NCI-H446 treated with DMSO at 0.1 percent for 48 hours (cell line): ENCODE measurements at places on chromosomes 5 and 9.

DNA sequence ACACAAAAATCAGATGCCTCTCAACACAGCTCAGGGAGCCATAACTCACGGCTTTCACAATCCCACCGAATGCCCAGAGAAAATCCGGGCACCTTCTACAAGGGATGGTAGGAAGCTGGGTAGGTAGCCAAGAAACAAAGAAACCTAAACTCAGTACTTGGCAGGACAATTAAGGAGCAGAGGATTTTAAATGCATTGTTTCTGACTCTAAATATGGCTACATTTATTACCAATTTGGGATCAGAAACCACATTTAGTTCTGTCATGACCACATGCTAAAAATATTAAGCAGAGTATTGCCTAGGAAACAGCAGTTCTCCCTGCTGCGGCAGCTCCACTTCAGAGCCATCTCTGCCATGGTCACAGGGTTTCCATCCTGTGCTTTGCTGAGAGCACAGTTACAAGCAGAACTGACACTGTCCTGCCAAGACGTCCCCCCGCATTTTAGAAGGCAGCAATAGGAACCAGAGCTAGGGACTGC is 57.5 kb downstream of the SIL1 start:
- DNase-seq: no peak

DNA sequence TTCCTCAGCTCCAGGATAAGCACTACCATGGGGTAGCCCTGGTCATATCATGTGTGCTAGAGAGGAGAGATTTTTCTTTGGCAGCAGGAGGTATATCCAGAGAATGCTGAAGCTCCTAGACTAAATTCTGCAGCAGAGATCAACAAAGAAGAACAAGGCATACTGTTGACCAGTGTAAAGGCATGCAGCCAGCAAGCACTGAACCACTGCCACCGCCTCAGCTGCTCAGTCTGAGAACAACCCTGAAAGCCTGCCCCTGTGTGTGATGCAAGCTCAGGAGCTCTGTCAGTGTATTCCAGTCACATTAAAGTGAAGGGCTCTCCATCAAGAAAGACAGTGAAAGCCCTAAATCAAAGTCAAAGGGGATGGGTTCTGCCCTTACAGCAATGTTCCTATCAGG is 439.5 kb upstream of the CD180 start:
- no peak for DNase-seq

GRCh38 chr9:31715250-31715649 is 669.2 kb upstream of the ACO1 start:
- DNase-seq: no peak

DNA sequence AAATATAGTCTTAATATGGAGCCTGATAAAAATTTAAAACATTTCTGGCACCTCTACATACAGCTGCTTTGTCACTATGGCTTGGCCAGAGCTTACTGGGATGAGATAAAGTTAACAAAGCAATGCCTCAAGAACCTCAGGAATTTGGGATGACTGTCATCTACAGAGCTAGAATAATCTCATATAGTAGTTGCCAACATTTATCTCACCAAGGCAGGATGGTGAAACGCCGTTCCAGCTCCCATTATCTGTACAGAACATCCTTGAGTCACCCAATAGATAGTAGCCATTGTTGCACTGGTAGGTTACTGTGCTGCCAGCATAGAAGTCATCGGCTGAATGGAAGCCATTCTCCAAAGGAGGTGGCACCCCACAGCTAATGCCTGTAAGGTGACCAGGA is 94.6 kb upstream of the TXNDC8 start:
- no peak for DNase-seq

DNA sequence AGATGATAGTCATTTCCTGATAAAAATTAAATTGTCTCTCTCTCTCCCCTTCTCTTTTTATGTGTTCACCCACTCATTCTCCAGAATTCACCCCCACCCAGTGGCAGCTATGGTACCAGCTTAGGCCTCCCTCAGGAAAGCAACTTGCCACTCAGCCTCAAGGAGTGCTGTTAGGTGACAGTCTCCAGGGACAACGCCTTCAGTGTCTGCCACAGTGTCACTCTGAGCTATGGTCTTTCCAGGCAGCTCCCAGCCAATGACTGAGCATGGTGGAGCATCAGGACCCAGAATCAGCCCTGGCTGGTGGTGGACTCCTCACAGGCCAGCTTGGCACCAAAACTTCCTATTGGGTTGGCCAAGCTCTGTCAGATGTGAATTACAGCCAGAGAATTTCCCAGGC is 140.9 kb upstream of the PIK3R1 start:
- no peak for DNase-seq

DNA sequence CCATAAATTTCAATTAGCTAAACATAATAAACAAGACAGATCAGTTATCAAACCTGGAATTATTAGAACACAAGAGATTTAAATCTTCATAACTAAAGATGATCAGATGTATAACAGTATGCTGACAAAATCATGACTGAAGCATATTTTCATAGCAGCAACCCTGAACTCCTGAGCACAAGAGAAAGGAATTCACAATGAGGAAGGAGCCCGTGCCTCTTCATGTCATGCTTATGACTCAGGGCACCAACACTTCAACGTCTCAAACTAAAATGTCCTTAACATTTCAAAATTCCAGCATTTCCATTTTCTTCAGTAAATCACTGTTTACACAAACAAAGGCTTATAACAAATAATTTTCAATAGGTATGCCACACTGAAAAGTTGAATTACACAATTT is 6.7 kb downstream of the AP3B1 start:
- no peak for DNase-seq

DNA sequence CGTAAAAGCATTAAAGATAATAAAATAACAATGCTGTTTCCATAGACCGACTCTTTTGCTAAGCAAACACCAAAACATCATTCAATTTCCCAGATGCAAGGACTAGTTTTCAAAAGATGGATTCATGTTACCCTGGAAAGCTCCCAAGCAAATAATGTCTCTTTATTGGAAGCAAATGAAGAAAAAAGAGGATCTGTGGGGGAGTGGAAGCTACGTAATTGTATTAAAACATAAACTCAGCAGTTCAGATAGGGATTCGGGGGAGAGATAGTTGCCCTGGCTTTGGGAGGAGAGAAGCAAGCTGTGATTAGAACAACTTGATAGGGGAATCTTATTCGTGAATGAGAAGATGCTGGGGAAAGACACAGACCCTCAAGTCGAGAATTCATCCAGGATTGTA is 491.0 kb upstream of the CLINT1 start:
- no peak for DNase-seq

DNA sequence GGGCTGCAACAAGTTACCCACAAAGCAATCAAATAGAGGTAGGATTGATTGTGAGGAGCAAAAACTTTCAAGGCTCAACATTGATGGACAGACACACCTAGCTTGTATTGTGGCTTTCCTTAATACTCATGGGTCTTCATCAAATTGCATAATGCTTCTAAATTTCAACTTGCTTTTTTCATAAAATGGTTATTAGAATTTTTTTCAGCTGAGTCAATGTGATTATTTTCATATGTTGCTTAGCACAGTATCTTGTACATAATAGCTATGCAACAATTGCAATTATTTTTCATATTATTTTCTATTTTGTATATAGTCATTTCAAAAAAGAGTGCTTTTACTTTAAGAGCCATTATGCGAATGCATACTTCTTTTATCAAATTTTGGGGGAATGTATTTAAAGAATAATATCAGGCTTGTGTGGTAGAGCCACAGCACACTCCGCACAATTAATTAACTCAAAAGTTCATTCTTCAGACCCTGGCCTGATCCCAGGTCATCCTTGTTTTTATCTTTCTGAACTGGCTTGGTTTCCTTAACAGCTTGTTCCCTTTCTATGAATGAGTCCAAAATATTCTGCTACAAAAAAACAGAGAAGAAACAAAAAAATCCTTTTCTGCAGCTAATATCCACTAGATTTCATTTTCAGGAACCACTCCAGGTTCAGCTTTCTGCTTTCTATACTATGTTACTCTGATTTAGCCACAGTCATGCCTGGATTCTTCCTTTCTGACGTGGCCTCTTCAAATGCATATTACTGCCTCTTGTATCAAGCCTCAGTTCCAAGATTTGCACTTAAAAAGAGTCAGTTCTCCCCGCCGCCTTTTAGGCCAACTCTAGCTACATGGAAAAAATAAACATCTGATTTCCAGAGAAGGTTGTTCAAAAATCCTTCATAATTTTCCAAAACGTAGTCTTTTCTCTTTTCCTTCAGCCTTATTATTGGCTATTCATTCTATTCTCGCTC is 45.3 kb upstream of the CDH9 start:
- DNase-seq: peak; percentile 20

DNA sequence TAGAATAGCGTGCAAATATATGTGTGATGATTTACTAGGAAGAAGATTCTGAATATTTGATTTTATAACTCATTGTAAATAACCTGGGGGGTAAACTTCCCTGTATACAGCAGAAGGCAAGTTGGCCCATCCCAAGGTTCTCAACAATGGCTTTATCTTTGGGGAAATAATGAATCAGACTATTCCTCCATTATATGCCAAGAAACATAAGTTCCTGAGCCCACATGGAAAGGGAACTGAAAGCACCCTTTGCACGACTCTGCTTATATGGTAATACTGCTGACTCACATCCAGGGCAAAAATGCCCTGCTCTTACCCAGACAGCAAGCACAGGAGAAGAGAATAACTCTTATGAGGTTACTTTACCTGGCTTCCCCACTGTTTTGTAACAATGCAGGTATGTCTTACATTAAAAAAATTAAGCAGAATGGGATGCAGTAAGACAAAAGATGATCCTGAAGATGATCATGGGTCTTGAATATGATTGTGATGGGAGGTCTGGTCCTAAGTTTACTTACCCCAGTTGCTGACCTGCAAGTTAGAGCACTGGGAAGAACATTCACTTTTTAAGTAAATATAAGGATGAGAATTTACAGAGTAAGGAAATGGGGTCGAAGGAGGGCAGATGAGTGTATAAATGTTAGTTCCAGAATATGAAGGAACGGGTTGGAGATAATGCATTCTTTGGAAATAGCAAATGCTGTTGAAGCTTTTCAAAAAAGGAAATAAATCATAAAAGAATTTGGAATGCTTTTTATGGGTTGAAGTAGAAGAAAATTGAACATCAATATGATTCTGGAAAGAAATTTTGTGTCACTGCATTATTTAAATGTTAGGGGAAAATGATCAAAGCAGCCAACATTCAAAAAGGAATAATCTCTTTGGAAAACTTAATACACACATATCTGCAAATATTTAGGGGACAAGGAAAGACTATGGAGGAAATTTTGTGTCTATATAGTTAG is 428.4 kb upstream of the MPDZ start:
- no peak for DNase-seq

DNA sequence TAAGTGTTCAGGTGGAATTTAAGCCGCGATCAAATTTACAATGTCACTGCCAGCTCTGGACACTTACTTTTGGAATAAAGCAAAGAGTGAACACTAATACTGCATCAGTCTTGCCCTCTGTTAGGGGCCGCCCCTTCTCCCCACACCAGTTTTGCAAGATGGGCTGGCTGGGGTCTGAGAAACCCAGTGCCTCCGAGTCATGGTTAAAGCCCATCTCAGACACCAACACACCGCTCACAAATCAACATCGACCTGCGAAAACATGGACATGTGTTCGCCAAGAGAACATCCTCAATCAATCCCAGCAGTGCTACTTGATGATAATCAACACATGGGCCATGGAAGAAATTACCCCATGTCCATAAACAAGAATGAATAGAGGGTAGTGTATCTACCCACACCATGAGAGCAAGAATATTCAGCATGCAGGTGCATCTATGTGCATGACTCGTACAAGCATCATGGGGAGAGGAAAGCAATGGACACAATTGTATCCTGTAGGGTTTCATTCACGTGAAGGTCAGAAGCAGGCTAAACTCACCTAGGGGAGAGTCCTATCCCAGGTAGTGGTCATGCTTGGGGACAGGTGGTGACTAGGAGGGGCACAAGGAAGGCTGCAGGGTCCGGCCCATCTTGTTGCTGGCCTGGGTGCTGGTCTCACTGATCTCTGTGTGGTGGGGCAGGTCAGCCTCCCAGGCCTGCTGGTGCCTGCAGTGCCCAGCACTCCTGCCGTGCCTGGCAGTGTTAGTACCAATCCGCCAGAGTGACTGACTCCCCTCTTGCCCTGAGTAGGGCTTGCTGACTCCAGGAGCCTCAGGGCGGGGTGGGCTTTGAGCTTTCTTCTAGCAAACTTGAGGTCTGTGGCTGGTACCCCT is 5.0 kb downstream of the S1PR3 start:
- DNase-seq: no peak

- no peak for DNase-seq
Measured at GRCh38 chr5:169652057-169652456, 15.0 kb downstream of the DOCK2 start.

- no peak for DNase-seq
Measured at GRCh38 chr9:101398930-101399642, 435 bp downstream of the ZNF189 start.

GRCh38 chr5:109573766-109574165 is 116.0 kb upstream of the MAN2A1 start:
- no peak for DNase-seq

DNA sequence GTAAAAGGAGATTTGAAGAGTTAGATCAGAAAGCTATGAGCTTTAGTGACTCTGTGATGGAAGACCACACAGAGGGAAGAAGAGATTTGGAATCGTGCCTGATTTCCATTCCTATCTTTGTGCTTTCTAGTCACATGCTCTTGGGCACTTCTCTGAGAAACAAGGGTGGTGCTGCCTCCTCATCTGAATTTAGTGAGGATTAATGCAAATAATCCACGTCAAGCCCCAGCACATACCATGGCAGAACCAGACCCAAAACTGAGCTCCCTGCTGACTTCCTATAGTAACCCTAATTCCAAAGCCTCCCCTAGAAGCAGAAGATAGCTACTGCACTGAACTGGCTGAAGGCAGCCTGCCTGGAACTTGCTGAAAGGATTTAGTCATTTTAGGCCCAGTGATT is 17.7 kb downstream of the SLC45A2 start:
- no peak for DNase-seq

- no peak for DNase-seq
Measured at GRCh38 chr5:56421246-56422075, 188.3 kb upstream of the ANKRD55 start.

- no peak for DNase-seq
Measured at GRCh38 chr9:10251490-10251889, 361.3 kb downstream of the PTPRD start.

DNA sequence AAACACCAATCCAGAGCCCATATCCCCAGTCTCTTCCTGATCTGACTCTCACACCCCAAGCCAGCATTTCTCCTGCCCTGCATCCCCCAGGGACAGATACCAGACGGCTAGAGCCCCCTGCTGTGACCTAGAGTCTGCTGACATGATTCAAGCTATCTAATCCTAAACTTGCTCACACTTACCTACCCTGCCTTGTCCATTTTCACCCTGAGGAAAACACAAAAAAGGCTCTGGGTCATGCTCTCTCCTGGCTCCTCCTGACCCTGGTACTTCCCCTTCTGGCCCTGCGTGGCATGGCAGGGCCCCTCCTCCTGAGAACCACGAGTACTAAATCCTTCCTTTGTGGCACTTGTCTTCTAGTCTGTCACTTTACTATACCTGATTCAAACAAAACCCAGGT is 2.8 kb upstream of the ARRDC1 start:
- DNase-seq: no peak

GRCh38 chr9:5455181-5455580 is 4.8 kb downstream of the CD274 start:
- DNase-seq: no peak
